Esophagus squamous epithelium (tissue), 5 donors: ENCODE measurements at places on chromosomes 5 and 9.

DNA sequence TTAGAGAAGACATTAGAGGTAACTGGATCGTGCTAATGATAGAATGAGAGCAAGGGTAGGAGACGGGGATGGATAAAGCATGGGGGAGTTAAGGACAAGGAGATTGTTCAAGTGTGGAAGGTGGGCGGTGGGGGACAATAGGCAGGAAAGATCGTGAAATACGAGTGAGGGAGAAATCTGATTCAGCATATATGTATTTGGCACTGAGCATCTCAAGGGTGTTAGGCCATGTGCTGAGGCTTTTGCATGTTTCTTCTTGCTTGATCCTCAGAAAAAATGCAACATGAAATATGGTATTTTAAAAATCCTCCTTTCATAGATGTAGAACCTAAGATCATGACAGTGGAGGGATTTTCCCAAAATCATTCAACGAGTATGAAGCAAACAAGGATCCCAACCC, 240.5 kb downstream of the PAPPA start:
- DNase-seq: no peak

DNA sequence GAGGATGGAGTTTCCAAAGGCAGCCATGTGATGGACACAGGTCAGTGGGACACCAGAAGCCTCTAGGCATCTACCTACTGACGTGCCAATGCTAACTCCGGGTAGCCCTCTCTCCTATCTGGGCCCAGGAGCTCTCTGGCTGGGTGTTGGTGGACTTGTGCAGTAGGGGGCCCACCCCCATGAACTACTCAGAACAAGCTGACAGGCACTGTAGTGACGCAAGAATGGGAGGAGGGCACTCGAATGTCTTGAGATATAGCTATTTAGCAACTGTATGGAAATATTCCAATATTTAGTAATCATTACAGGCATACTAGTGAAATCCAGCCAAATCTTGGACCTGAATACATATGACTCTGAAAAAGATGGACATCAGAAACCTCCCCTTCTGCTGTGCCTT, 5.7 kb upstream of the DOCK2 start:
- DNase-seq: no peak

- DNase-seq: no peak
Measured at GRCh38 chr9:75086541-75087288, 1.2 kb downstream of the NMRK1 start.

- no peak for DNase-seq
Measured at GRCh38 chr5:179405054-179405416, 59.8 kb upstream of the ADAMTS2 start.

GRCh38 chr5:97010606-97011005, 74.7 kb downstream of the LNPEP start:
- no peak for DNase-seq

DNA sequence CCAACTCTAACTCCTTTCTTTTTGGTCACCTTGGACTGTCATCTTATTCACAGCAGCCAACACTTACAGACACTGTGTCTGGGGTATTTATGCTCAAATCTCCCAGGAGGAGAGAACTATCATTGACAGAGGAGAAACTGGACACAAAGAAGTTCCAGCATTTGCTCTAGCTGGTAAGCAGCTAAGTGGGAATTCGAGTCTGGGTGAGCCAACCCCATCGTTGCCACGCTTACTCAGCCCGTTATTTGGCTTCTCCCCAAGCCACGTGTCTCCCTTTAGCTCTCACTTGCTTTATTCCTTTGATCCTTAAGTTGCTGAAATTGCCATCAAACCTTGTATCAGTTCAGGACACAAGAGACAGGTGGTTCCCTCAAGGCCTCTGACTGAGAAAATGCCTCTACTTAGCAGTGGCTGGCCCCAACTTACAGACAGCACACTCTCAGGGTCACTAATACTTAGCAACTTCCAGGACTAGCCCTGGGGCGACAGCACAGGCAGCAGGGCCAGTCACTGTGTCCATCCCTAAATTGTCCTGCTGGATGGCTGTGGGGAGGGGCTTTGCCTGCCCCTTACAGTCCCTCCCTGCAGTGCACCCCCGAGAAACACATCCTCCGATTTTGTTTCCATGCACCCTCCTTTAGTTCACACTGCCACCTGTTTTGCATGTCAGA, 1.4 kb downstream of the SLC36A2 start:
- DNase-seq: no peak

- DNase-seq: no peak
Measured at GRCh38 chr9:133951265-133951664, 40.9 kb downstream of the VAV2 start.

DNA sequence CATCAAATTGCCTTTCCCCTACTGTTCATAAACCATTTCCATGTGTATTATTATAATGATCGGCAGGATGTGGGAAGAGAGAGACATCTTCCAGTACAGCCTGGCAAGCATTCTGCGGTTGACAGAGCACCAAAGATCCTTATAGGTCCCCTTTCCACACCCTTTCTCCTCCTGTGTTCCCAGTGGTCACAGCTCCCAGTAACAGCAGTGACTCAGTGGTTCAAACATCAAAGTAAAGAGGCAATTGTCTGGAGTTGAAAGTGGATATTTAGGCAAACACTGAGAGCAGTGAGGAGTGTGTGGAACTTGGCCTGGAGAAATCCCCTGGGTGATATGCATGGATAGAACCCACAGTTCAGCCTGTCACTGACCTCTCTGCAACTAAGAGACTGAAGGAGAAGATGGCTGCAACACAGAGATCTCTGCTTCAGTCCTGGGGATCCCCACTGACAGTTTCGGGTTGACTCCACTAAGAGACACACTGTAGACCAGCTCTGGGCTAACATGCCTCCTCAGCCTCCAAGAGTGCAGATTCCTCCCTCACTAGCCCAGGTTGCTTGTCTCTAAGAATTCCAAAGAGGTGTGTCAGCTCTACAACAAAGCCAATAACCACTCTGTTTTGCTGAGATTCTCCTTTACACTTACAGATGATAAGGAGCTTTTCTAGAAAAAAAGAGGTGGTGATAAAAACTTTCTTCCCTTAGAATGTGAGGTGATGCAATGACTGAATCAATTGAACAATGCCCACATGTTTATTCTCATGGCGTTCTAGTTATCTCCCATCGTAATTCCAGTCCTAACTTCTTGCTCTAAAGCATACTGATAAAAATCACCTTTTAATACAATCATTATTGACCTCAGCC, 94.4 kb upstream of the IL6ST start:
- no peak for DNase-seq

DNA sequence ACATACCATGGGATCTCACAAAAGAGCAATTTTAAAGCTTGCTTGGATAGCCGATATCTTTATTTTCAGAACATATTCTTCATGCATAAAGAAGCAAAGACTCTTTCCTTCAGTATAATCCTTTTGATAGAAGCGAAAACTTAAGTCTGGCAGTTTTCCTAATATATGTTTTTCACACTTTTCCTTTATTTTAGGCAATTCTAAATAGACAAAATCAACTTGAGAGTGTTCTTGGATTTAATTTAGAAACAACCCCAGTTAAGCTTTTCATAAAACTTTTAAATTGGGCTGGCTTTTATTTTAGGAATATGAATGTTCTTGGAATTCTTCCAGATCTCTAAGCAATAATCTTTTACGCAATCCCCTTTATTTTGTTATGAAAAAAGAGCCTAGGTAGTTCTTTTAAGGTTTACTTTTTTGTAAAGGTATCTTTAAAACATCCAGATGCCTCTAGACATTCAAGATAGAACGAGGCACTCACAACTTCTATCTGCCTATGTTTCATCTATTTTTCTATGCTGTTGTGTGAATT, 51.5 kb upstream of the HSPB3 start:
- no peak for DNase-seq

DNA sequence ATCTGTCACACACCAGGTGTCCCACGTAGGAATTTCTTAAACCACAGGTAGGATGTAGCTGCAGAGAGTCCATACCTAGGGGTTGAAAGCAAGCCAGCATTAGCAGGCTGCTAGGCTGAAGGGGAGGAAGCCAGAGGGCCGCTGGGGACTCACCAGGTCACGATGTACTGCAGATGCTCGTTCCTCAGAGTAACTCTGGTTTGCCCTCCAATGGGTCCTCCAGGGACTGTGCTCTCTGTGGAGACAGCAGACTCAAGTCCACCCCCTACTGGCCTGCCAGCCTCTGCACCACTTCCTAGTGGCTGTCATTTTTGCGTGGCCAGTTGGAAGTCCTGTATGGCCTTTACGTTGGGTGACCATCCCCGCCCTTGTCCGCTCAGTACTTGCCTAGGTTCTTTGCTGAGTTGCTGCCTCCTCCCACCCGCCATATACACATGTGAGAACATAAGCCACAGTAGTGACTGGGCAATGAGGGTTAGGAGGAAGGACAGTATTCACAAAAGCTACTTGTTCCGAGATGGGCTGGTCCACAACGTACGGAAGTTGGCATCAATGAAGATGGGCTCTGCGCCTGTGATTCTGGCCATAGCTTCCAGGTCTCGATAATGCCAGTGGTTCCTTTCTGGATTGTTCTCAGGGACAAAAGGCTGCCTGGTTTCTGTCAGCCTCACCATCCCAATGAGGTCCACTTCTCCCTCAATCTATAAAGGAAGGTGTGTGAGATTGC, 4.1 kb downstream of the RPL7A start:
- DNase-seq: no peak

- no peak for DNase-seq
Measured at GRCh38 chr9:19381656-19382055, 1.6 kb upstream of the RPS6 start.

- DNase-seq: no peak
Measured at GRCh38 chr5:82105457-82105856, 133.6 kb downstream of the ATG10 start.

GRCh38 chr5:178777520-178777919, 47.1 kb upstream of the ZNF354A start:
- DNase-seq: no peak

DNA sequence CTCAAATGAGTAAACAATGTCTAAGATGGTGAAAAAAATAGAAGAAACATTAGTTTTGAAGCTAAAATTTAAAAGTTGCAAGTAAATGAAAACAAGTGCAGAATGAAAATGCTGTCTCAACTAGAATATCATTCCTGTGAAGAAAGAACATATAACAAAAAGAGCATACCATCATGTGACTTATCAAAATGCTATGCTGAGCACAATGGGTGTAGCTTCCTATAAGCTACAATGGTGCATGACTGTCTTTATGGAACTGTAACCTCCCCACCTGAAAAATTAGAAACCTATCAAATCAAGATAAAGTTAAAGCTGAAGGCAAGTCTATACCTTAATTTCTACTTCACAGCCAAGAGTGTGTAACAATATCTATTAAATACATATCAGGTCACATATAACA, 192.0 kb downstream of the AP3B1 start:
- no peak for DNase-seq

- no peak for DNase-seq
Measured at GRCh38 chr9:113219186-113219936, 1.7 kb downstream of the FKBP15 start.

- DNase-seq: no peak
Measured at GRCh38 chr9:124771867-124772679, 962 bp upstream of the NR6A1 start.

GRCh38 chr5:51378448-51379330, 4.6 kb upstream of the ISL1 start:
- no peak for DNase-seq

- no peak for DNase-seq
Measured at GRCh38 chr5:135308245-135308644, 90.8 kb downstream of the MACROH2A1 start.

GRCh38 chr5:176596689-176597416, 13.1 kb downstream of the GPRIN1 start:
- DNase-seq: no peak

- DNase-seq: no peak
Measured at GRCh38 chr9:82410306-82410705, 421.7 kb downstream of the SPATA31D1 start.

GRCh38 chr5:95838001-95838520, 15.5 kb upstream of the GLRX start:
- no peak for DNase-seq

DNA sequence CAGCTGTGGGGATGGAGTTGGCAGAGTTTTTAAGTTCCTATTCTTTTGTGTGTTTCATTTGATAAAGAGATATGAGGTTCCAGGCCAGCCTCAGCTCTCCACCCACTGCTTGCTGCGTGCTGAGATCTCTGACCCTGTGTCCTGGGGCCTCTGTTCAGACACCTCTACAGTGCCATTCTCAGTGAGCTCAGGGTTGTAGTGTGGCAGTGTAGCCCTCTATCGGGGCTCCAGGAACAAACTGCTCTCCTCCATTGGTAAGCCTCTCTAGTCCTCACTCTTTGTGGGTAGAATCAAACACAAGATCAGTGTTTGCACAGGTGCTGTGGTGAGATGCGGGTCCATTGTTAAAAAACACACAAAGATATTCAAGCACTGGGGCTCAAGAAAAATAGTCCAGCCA, 386.6 kb upstream of the RPS23 start:
- DNase-seq: no peak

DNA sequence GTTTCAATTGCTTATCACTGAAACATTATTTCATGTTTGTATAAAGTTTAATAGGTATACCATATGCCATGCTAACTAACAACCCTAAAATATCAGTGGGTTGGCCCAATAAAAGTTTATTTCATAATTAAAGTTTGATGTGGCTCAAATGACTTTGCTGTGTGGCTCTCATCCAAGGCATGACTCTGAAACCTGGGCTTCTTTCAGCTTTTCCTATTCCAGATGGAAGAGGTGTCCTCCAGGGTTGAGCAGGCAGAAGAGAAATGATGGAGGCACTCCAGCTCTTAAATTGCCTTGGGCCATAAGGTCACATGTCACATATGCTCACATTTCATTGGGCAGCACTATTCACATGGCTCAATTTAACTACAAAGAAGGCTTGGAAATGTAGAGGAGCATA, 101.9 kb downstream of the MACIR start:
- DNase-seq: no peak

DNA sequence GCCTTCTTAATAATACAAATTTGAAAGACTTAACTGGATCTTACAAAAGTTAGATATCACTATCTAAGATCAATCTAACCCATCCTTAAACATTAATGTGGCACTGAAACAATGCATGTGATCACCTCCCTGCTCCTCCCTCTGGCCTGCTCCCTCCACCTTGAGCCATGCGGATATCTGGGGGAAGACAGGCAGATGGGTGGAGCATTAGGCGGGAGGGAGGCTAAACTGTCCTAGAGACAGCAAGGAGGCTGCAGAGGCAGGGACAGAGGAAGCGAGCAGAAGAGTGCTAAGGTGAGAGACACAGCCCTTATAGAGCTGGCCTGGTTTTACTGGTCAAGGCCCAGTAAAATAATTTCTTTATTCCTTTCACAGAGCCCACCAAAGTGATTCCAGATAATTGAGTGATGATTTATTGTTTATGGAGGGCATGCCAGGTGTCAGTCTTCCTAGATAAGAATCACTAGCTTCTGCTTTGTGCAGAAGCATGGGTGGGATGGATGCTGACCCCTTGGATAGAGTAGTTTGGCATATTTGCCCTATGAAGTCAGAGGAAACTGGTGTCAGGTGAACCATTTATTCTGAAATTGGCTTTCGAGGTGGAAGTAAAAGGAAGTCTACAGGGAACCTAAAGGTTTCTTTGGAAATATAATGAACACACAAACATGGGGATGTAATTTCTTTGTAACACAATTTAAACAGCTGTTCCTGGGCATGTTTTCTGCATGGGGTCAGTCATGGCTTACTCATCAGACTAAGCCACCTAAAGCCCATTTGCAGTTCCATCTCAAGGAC, 188.3 kb downstream of the GNAQ start:
- DNase-seq: no peak

GRCh38 chr5:161585798-161586197, 39.3 kb upstream of the GABRB2 start:
- no peak for DNase-seq
